ENCODE measurements at places on chromosomes 1 and 21.

GRCh38 chr1:26828411-26828991, 2.0 kb downstream of the ZDHHC18 start:
- no peak for DNase-seq

GRCh38 chr1:81706650-81707435, 93.9 kb upstream of the ADGRL2 start:
- no peak for DNase-seq

- no peak for DNase-seq
Measured at GRCh38 chr21:42256316-42256715, 37.4 kb downstream of the ABCG1 start.

DNA sequence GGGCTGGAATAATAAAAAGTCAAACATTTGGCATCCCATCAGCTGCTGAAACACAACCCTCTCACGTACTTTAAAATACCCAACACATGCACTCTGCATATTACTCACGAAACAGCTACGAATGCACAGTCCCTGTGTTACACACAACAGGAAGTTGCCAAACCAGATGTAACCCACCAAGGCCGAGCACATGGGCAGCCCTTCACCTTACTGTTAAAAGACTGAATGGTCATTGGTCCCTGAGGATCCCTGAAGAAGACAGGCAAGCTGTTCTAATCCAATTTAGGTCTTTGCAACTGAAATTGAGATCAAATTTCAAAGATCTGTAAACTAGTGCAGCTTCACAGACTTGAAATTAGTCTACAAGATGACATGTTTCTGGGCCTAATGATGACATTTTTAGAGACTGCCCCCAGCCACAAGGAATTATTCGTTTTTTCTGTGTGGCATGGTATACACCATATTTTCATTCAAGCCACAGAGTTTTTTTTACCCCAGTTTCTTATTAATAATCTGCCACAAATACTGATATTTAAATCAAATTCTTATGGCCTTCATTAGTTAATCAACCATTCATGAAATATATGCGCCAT, 25.6 kb upstream of the IER5 start:
- no peak for DNase-seq

GRCh38 chr21:30652891-30653290, 10.2 kb downstream of the KRTAP20-3 start:
- no peak for DNase-seq

- DNase-seq: no peak
Measured at GRCh38 chr1:222759451-222760035, 22.5 kb downstream of the FAM177B start.

- no peak for DNase-seq
Measured at GRCh38 chr1:95537176-95537575, 303.2 kb downstream of the RWDD3 start.

GRCh38 chr1:30527511-30528140, 195.8 kb downstream of the MATN1 start:
- no peak for DNase-seq

GRCh38 chr1:201708085-201708512, 120.9 kb upstream of the IPO9 start:
- DNase-seq: no peak

GRCh38 chr1:155000411-155000725, 2.2 kb upstream of the ZBTB7B start:
- DNase-seq: no peak

GRCh38 chr1:176604461-176604860, 141.5 kb downstream of the PAPPA2 start:
- no peak for DNase-seq

- no peak for DNase-seq
Measured at GRCh38 chr21:10641107-10641506, 119.7 kb downstream of the TPTE start.

DNA sequence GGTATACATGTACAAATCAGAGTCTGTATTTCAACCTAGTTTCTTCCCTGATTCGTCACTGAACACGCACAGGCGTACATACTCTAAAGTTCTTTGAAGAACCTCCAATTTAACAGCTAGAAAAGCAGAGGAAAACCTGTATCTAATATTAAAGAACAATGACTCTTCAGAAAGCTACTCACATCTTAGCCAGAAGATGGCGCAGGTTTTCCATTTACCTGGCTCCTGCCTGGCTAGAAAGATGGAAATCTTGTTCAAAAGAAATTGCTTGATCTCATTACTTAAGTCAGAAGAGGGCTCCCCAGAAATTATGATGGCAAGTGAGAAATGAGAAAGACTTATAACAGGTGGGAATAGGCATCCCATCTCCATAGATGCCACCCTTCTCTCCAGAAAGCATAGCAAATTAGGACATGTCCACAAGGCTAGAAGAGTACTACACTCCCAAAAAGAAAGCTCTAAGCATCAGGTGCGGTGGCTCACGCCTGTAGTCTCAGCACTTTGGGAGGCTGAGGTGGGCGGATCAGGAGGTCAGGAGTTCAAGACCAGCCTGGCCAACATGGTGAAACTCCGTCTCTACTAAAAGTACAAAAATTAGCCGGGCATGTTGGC, 19.0 kb upstream of the L1TD1 start:
- DNase-seq: no peak

- DNase-seq: no peak
Measured at GRCh38 chr1:206946261-206946660, at the start of gene PIGR. TSS of gene PIGR (minus strand) at chr1:206946466. CDS start at chr1:206940531, 5,935 bp downstream.

DNA sequence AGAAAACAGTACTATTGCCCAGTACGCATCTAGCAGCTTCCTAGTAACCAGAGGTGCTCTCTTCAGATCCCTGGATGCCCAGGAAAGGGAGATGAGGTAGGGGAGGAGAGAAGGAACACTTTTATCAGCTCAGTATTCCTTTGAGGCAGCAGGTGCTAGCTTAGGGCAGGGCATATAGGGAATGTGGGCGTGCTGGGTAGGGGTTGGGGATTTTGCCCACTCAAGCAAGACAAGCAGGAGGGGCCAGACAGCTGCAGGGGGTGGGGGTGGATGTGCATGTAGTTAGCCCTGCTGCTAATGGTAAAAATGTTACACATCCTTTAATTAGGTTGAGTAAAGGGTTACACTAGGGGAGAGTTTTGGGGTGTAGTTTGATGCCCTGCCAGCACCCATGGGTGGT, 18.1 kb upstream of the AVPR1B start:
- DNase-seq: no peak

- DNase-seq: no peak
Measured at GRCh38 chr1:153769221-153769620, 6.0 kb upstream of the SLC27A3 start.

GRCh38 chr1:66245691-66246090, 288.3 kb upstream of the SGIP1 start:
- DNase-seq: no peak

DNA sequence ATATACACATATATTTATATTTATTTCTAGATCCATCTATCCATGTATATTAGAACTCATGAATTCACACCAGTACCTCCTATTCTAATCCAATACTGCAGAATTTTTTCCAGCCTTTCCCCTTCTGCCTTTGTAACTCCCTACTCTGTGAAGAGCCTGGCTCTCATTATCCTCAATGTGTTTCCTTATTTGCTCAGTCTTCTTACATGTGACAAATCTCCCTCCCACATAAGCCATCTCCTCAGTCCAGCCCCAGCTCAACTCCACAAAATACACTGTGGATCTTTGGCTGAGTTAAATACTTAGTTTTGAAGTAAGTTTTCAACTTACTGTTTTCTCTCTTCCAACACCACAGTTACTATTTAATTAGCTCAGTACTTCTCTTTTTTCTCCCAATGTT, 45.7 kb downstream of the ATP5PO start:
- DNase-seq: no peak

- no peak for DNase-seq
Measured at GRCh38 chr1:47412437-47412836, 3.6 kb upstream of the FOXE3 start.

DNA sequence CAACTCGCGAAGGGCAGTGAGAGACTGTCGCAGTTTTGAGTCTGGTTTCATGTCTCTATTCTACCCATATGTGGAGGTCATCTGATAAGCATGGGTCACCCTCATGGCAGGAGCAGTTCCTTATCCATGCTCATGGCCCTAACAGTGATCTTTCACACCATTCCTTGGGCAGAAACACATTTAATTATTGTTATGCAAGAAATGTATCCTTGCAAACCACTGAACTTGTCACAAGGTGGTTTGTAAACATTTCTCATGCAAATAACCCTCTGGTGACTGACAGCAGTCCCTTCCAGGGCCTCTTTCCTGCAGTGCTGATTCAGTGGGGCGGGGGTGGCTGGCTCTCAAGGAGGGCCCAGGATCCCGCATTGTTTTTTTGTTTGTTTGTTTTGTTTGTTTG, 421.4 kb upstream of the RUNX1 start:
- no peak for DNase-seq

GRCh38 chr1:173476665-173477285, 360 bp upstream of the PRDX6 start:
- no peak for DNase-seq

DNA sequence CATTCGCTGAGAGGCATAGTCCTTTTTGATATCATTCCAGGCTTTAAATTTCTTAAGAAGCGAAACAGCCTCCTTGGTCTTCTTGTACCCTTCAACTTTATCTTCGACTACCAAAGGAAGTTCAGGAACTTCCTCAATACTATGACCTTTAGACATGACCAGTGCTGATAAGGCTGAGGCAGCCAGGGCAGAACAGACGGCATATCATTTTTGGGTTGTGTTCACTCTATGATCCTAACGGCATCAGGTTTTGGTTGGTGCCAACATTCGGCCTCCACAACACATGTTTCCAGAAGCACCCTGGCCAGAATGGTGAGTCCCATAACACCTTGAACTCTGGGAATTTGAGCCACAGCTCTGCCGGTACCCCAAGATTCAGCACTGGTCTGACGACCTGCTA, 31.4 kb upstream of the MYOC start:
- no peak for DNase-seq

- no peak for DNase-seq
Measured at GRCh38 chr1:202809597-202810159, 1.1 kb upstream of the PCAT6 start.

- DNase-seq: no peak
Measured at GRCh38 chr1:56934430-56935060, 31.3 kb downstream of the C8B start.

DNA sequence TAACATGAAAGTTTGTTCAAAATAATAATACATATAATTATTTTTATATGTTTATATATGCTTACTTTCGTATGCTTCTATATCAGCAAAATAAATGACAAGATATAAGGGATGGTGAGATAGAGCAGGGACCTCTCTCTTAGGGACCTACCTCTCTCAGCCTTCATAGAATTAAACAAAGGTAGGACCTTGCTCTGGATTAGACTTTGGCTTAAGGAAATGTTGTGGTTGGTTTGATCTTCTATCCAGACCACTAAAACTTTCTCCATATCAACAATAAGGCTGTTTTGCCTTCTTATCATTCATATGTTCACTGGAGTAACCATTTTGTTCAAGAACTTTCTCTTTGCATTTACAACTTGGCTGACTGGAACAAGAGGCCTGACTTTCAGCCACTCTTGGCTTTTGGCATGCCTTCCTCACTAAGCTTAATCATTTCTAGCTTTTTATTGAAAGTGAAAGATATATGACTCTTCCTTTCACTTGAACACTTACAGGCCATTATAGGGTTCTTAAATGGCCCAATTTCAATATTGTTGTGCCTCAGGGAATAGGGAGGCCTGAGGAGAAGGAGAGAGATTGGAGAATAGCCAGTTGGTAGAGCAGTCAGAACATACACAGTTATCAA, 14.4 kb downstream of the FRRS1 start:
- DNase-seq: no peak

- no peak for DNase-seq
Measured at GRCh38 chr1:209850342-209850979, 22.7 kb downstream of the UTP25 start.

GRCh38 chr1:83090195-83090594, 908.7 kb downstream of the TTLL7 start:
- DNase-seq: no peak

GRCh38 chr21:19908390-19908789, 1089.8 kb upstream of the NCAM2 start:
- DNase-seq: no peak

DNA sequence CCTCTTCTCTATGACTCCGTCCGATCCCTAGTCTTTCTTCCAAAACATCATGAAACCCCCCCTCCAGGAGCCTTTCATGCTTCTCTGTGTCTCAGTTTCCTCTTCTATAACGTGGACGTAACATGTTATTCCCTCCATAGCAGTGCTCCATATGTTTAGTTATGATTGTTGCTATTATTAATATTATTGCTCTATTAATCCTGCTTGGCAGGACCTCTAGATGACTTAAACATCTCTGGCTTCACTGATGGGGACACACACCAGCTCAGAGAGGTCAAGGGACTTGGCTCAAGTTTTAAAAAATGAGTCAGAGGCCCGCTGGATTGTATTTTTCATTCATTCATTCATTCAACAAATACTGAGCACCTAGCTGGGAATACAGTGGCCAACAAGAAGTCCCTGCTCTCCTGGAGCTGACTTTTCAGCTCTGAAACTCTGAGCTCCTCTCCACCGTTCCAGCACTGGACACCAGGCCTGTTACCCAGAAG, 404 bp upstream of the CPLANE2 start:
- DNase-seq: no peak

- no peak for DNase-seq
Measured at GRCh38 chr1:43596579-43596978, 53.4 kb upstream of the KDM4A start.

DNA sequence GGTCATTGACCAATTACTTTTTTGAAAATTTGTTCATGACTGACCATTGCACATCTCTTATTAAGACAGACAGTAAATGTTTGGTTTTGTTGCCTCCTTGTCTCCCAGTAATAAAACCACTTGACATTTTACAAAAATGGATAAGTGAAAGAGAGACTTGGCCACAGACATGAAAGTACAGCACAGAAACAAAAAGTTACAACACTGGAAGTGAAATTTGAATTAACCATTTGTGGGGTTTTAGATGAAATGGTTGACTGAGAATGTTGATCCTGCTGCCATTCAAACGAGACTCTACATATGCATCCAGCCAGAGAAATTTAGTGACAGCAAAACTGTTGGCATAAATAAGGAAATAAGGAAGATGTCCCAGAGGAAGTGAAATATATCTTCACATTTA, 79.3 kb upstream of the B3GALT2 start:
- no peak for DNase-seq

GRCh38 chr21:42320791-42321190, 5.6 kb upstream of the TFF3 start:
- no peak for DNase-seq

DNA sequence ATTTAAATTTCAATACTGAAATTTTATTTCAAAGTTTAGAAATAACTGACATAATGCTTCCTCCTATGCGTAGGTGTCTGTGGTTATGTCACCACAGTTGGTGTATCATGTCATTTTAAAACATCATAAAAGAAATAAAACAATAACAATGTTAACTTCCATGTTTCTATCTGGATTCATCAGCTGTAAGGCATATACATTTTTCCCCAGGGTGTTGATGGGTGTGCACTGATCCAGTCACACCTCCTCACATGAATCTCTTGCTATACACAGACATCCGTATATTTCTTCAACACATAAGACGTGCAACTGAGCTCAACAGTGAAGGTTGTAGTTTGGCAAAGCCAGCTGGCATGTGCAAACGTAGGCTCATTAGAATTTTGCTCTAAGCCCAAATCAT, 6.2 kb downstream of the KCNA3 start:
- DNase-seq: no peak

- DNase-seq: no peak
Measured at GRCh38 chr1:155911156-155912055, at the start of gene RIT1. TSS of gene RIT1 (minus strand) at chr1:155911349. CDS start at chr1:155910761, 588 bp downstream.

GRCh38 chr1:236391008-236391407, 3.1 kb upstream of the EDARADD start:
- no peak for DNase-seq

Data from kidney epithelial cell (primary cell).